NCI-H510A treated with DMSO at 0.1 percent for 48 hours (cell line): ENCODE measurements at places on chromosomes 7 and 10.

GRCh38 chr10:24891823-24892222, 60.6 kb downstream of the PRTFDC1 start:
- DNase-seq, result no peak

DNA sequence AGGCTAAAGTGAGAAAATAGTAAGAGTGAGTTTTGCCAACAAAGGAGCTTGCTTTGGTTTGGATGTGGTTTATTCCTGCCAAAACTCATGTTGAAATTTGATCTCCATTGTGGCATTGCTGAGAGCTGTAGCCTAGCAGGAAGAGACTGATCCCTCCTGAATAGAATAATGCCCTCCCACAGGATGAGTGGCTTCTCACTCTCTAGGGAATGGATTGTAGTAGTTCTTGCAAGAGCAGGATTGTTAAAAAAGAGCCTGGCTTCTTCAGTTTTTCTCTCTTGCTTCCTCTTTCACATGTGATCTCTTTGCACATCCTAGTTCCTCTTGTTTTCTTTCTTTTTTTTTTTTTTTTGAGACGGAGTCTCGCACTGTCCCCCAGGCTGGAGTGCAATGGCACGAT, 34.4 kb downstream of the ASAH2 start:
- peak; percentile 34 for DNase-seq

- DNase-seq, result no peak
Observed at GRCh38 chr7:119123326-119123725, 898.8 kb downstream of the ANKRD7 start.

DNA sequence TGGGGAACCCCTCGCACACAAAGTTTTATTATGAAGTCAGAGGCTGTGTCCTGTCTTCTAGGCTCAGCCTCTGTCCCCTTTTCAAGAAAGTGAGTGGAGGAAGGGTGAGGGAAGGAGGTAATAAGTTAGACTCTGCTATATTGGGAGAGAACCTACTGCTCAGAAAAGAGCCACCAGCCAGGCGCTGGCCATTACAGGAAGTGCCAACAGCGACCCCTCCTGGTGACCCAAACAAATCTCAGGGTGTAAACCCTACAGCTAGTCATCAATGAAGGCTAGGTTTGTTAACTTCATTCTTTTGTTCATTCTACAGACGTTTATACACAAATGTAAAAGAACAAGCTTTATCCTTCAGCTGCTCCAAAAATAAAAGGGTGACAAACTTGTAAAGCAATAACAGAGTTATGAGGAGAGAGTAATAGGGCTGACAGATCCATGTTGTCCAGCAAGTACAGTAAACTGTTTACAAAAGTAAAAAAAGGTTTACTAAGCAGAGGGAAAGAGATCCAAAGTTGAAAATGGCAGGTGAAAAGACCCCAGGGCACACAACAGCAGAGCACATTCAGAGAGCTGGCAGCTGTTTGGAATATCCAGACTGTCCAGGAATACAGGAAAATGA, 82.7 kb downstream of the FAM204A start:
- no peak for DNase-seq

DNA sequence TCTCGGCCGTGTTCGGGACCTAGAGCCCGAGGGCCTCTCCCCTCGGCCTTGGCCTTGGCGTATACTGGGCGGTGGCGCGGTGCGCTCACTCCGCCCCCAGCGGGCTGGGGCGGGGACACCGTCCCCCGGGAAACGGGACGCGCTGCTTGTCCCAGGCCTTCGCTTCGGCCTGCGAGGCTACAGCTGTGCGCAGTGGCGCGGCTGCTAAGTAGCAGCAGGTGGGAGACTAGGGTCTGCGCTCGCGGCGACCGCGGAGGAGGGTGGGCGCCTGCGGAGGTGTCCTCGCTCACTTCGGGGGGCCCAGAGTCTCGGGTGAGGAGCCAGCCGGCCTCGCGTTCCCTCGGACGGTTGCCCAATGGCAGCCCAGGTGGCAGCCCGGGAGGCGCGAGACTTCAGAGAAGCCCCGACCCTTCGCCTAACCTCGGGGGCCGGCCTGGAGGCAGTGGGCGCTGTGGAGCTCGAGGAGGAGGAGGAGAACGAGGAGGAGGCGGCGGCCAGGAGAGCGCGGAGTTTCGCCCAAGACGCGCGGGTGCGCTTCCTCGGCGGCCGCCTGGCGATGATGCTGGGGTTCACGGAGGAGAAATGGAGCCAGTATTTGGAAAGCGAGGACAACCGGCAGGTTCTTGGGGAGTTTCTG, at the start of gene DNAH11:
DNAH11 (plus strand) TSS at position 149 of the 637 bp plus-strand sequence; CDS start at position 356, 207 bp downstream.
- peak; percentile 63 for DNase-seq

- no peak for DNase-seq
Observed at GRCh38 chr10:4383651-4384098, 442.3 kb upstream of the AKR1E2 start.
